Erythroblast (primary cell): ENCODE measurements at places on chromosomes 4 and X.
A peak's percentile ranks its signal among the peaks of the same experiment; 100 is the strongest.

- no peak for DNase-seq
Measured at GRCh38 chr4:22842360-22843018, 149.8 kb downstream of the GBA3 start.

- no peak for DNase-seq
Measured at GRCh38 chr4:17624821-17625220, 10.4 kb downstream of the MED28 start.

- no peak for DNase-seq
Measured at GRCh38 chr4:61872983-61873382, 672.9 kb downstream of the ADGRL3 start.

DNA sequence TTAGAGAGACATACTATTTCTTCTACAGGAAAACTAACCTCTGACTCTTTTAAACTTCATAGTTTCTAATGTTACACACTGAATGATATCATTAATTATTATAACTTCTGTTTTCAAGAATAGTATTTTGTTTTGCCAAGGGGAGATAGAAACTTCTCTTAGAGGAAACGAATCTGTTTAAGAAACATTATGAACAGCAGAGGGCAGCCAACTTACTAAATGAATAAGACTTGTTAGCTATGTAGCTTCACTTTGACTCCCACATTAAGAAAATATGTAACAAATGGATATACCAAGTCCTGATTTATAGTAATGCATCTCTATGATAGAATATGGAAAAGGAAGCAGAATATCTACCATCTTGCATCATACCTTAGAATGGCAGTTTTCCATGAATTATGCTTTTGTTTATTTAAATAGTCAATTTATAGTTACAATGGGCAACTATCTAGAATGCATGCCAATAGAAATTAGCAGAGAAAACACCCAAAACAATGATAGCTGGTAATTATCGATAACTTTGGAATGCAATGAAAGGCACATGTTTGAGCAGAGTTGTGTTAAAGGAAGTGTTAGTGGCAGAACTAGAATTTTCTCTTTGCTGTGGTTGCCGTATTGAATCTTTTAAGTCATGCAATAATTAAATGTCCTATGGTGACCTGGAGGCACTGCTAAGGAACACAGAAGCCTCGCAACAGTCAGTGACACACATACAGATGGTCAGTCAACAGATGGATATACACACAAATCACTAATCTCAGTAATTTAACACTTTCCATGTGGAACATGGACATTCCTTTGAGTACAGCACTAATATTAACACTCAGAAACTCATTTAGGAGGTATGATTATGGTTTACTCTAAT, 105.7 kb upstream of the PDLIM3 start:
- DNase-seq = peak; percentile 32

DNA sequence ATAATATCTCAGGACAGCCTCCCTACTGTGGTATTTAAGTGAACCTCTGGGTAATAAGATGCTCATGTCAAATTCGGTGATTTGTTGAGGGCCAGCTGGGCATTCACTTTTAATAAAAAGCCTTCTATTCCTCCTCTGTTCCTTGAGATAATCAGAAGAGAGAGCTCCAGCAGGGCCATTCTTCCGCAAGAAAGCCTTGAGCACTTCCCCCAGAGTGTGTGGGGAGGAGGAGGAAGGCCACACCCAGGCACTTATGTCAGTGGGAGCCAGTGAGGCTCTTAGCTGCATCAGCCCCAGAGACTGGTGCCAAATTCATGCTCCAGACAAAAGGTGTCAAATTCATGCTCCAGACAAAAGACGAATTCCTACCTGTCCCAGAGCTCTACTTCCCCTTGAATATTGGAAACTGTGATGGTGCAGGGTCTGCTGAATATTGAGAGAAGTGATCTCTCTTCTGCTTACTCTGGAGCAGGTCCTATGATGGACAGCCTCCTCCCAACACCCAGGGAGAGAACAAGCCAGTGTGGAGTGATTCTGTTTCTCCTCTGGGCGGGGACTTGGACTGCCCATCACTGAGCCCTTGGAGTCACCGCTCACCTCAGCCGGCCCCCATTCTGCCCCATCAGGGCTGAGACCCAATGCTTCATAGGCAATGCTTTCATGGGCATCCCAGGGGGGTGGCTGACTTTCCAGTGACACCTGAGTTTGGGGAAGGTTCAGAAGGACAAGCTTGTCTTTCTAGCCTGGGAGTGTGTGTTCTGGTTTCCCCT, 68.1 kb downstream of the FHDC1 start:
- DNase-seq = peak; percentile 50

DNA sequence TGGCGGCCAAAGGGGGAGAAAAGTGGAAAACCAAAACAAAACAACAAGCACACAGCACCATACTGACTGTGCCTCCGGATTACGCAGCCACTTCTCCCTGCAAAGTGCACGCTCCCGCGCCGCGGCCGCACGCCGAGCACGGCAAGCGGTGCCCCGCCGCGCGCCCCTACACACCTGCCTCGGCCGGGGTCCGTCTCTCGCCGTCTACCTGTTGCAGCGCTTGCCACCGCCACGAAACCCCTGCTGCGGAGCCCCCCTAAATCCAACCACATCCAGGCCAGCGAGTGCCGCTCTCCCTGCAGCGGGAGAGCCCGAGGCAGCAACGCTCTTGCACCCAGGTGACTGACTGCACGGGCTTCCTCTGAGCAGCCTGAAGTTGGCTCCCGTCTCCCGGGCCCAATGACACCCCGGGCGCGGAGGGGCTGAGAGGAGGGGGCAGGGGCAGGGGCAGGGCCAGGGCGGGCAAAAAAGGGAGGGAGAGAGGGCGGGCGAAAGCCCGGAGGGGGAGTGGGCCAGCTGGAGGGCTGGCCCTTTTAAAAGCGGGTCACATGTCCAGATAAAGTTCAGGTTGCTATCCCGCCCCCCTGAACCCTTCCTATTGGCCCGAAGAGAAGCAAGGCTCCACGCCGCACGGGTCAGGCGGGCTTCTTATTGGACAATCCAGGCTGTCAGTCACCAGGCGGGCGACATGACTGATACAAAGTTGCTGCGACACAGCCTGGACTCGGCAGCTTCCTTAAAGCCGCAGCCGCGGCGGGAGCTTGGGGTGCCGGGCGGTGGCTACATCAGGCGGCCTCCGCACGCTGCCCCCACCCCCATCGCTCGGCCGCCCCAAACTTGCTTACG, at the start of gene NR3C2:
NR3C2 (minus strand) TSS at position 429 of the 846 bp plus-strand sequence.
- peak; percentile 95 for DNase-seq

DNA sequence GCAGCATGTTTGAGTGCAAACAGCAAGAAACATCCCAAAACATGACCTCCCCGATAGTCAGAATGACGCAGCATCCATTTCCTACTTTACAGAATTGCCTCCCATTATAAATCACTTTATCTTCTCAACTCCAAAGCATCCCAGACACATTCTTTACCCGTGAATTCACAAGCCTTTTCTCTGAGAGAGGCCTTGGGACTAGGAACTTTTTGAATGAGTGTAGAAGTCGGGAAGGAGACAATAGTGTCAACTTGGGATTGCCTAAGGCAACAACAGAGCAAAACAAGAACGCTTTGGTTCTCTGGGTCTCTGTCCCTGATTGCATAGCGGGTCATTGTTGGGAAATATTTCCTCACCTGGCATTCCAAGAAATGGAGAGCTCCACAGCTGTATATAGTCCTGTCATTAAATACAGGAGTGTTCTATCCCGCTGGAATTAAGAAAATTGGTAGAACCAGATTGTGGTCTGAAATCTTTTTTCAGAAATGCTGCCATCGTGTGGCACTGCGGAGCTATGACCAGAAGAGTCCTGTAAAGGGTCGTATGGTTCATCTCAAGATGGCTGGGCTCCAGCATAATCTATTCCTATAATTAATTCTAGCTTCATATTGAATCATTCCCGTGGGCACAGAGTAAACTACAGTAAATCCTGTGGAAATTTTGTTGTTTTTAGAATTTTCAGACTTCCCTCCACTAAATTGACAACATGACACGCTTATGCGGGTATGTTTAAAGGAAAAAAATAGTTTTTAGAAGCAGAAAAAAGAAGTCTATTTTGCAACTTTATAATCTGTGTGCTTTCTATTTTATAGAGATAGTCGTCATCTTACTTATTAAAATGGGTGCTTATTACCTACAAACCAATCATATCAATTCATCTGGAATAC, 2.0 kb upstream of the SPP1 start:
- DNase-seq = peak; percentile 41

DNA sequence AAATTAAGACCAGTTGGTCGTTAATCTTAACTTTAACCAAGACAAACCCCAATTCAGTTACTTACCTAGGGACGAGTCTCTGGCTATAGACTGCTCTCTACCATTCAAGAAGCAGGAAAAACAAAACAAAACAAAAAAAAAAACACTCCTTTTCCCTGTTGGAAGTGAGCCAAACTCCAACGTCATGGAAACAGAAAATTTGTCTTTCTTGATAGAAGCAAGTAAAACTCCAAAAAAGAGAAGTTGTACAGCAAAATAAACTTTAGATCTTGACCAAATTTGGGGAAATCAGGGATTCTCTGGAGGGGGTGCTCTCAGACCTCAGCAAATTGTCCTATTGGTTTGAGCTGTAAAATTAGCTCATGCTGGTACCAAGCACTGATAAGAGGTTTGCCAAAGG, 3.7 kb downstream of the CNGA1 start:
- DNase-seq = no peak

GRCh38 chr4:8157496-8157895, 1.1 kb downstream of the ABLIM2 start:
- no peak for DNase-seq

DNA sequence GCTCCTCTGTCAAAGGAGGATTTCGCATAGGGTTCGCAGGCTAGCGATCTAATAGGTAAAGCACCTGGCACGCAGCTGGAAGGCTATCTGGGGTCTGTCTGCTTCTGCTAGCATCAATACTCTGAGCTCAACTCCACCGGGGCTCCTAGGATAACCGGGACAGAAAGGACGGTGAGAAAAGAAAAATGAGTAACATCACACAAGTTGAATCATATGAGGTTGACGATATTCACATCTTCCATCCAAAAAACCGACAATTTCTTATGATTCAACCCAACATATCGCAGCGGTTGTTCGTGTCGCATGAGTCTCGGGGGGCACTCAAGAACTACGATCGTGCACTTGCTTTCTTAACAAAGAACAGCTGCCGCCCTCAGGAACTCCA, 1.8 kb downstream of the PROM1 start:
- no peak for DNase-seq

- DNase-seq = no peak
Measured at GRCh38 chr4:7055990-7056325, 11.9 kb downstream of the GRPEL1 start.

DNA sequence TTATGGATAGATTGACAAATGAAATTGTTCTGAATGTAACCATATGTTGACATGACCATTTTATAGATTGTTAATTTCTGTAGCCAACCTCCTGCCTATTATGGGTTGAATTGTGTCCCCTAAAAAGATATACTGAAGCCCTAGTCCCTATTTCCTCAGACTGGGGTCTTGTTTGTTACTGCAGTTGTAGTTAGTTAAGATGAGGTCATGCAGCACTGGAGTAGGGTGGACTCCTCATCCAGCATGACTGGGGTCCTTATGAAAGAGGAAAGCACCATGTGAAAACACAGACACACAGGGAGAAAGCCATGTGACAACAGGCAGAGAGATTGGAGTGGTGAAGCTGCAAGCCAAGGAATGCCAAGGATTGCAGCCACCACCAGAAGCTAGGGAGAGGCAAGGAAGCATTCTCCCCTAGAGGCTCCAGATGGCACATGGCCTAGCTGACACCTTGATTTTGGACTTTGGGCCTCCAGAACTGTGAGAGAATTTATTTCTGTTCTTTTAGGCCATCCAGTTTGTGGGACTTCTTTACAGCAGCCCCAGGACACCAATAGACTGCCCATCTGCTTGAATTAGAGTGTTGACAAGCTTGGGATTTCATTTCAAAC, 14.0 kb downstream of the MTM1 start:
- peak; percentile 0 for DNase-seq

DNA sequence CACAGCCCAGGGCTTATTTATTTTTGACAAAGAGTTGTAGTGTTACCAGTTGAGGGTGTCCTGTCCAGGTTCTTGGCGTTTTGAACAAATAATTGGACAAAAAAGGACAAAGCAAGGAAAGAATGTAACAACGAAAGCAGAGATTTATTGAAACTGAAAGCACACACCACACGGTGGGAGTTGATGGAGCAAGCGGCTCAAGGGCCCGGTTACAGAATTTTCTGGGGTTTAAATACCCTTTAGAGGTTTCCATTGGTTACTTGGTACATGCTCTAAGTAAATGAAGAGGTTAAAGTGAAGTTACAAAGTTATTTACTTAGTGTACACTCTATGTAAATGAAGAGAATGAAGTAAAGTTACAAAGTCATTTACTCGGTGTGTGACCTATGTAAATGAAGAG, 27.8 kb upstream of the OPHN1 start:
- no peak for DNase-seq

DNA sequence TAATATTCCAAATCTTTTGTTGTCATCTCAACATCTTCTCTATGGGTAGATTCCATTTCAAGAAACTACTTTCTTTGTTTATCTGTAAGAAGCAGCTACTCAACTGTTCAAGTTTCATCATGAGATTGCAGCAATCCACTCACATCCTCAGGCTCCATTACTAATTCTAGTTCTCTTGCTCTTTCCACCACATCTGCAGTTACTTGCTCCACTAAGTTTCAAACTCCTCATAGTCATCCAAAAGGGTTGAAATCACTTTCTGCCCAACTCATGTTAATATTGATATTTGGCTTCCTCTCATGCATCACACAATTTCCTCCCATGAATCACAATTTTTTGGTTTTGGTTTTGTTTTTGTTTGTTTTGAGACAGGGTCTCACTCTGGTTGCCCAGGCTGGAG, 35.7 kb downstream of the ADH5 start:
- DNase-seq = peak; percentile 8

DNA sequence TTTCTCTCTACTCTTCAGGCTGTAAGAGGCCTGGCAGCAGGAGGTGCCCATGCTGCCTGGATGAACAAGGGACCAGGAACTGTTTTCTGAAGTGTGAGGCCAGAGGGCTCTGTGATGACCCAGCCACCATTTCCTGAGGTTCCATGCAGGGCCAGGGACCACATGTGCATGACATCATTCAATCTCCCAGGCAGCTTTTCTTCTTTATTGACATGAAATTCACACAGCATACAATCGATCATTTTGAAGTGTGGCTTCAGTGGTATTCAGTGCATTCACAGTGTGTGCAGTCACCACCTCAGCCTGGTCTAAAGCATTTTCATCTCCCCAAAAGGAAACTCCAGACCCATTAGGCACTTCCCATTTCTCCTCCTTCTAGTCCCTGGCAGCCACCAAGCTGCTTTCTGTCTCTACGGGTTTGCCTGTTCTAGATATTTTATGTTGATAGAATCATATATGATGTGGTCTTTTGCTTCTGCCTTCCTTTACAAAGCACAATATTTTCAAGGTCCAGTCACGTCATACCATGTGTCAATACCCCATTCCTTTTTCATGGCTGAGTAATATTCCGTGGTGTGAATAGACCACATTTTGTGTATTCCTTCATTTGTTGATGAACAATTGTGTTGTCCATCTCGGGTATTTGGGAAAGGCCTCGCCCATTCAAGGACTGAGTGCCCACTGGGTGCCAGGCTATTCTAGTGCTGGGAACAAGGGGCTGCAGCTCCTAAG, 93.1 kb downstream of the PSAPL1 start:
- no peak for DNase-seq

DNA sequence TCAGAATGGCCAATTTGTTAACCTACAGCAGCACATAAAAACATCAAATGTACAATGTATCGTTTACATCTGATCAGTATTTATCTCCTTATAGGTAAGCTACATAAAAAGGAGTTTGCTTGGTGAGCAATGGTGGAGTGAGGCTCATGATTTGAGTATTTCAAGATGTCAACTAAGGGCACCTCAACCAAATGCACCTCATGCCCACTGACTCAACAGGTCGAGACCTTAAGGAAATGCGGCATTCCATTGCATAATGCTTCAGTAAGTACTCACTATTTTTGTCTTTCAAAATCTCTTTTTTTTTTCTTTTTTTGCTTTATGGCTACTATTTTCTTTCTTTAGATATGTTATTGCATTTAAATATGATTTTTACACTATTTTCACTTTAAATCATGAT, 181.0 kb upstream of the TLL1 start:
- DNase-seq = no peak
